Activated naive CD4-positive, alpha-beta T cell (primary cell): ENCODE measurements at places on chromosomes 7 and 10.
A peak's percentile ranks its signal among the peaks of the same experiment; 100 is the strongest.

DNA sequence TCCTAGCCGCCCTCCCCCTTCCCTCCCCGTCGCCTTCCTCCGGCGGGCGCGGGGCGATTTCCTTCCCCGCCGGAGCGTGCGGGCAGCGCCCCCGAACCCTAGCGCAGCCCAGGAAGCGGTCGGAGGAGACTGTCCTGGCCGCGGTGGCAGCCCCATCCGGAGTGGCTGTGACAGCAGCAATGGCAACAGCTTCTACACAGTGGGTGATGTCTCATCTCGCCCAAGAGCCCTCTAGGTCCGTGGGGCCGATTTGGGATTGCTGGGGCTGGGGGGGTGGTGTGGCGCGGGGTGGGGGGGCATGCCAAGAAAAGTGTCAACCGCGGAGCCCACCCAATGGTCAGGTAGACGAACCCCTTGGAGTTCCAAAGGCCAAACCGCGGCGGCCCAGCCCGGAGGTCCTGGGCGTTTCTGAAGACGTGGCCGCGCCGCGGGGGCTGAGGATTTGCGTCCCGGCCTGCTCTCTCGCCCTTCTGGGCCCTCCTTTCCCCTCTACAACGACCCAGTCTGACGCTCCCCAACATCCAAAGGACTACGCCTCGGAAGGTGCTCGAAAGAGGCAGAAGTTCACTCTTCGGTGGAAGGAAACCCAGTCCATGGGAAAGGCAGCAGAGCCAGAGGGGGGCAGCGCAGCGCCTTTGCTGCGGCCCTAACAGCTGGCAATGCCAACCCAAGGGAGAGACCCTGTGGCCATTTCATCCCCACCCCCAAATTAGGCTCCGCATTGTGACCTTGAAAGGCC lies 603 bp upstream of the TWIST1 start:
- no peak for DNase-seq

DNA sequence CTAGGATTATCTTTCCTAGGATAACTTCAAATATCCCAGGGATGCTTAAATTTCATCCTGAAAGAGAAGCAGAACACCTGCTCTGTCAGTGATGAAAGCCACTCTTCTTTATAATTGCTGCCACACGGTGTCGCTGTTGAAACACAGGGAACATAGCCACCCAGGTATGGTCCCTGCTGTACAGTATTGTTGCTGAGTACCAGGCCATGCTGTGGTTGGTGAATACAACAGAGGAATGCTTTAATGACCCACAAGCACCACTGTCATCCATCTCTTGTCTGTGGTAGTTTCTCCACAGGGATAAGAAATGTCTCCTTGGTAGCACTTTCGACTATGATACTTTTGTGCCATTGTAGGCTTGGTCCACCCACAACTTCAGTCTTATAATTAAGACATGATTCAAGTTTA lies 70.6 kb upstream of the STARD3NL start:
- peak; percentile 39 for DNase-seq

DNA sequence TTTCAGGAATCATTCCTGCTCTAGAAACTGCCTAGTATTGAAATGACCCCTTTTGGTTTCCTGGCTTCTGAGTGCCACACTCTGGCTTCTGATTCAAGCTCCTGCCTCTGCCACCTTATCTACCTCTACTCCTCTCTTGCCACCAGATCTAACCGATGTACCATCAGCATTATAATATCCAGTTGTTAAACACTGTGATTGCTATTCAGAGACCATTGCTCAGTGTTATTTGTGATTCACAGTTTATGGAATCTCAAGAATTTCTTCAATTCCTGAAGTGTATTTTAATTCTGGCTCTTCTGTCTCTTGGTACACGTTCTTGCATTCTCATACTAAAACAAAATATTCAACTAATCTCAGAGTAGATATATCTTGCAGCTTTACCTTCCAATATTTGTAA lies 88.7 kb downstream of the DYNC1I1 start:
- DNase-seq: no peak

GRCh38 chr10:89695307-89695706 lies 6.1 kb upstream of the KIF20B start:
- DNase-seq: no peak
